ENCODE measurements at places on chromosomes 7 and 10. TPM values are rescaled to one million over a fixed set of nuclear protein-coding genes. Genes with fewer than 3 reads are reported as not detected.
A peak's percentile ranks its signal among the peaks of the same experiment; 100 is the strongest.

GRCh38 chr10:79883986-79884385 is 57.4 kb downstream of the NUTM2E start:
- no peak for DNase-seq

DNA sequence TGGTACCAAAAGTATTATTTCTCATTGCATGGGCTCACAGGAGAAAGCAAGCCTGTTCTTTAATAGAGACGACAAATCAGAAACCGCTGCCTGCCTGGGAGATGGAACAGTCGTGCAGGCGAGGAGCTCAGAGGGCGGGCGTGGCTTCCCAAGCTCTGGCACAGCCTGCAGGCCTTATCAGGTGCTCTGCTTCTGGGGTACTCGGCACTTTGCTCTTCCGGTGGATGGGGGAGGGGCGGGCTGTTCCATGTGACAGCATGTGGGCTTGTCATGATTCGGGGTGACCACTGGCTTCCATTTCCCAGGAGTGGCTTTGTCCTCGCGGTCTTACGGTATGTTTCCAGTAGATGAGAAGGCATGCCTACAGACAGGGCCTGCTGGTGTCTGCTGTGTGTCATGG is 228.6 kb downstream of the MGMT start:
- no peak for DNase-seq

TAS2R40 gene
- polyA plus RNA-seq: not detected

- peak; percentile 32 for DNase-seq
Observed at GRCh38 chr7:78594156-78594555, 795.6 kb downstream of the PHTF2 start.

GRCh38 chr7:47337531-47337930 is 244.4 kb downstream of the TNS3 start:
- peak; percentile 36 for DNase-seq

GRCh38 chr7:90988516-90988915 is 275.7 kb upstream of the FZD1 start:
- DNase-seq: no peak

HABP2 gene
- not detected for polyA plus RNA-seq

DNA sequence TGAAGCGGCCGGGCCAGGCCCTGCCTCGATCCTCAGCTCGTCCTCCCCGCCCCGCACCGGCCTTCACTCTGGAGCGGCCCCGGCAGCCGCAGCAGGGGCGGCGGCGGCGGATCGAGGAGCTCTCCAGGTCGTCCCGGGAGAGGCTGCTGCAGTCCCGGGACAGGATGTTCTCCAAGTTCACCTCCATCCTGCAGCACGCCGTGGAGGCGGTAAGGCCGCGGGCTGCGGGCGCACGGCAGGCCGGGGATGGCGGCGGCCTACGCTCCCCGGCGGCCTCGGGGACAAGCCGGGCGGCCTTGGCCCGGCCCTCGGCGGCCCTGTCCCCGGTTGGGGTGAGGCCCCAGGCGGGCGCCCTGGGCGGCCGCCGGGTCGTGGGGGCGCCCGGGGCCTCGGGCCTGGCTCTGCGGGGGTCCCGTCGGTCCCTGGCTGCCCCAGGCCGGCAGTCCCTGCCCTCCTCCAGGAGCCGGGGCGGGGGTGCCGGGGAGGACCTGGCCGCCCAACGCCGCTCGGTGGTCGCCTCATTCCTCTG is 399 bp downstream of the FHIP2A start:
- DNase-seq: peak; percentile 65

DNA sequence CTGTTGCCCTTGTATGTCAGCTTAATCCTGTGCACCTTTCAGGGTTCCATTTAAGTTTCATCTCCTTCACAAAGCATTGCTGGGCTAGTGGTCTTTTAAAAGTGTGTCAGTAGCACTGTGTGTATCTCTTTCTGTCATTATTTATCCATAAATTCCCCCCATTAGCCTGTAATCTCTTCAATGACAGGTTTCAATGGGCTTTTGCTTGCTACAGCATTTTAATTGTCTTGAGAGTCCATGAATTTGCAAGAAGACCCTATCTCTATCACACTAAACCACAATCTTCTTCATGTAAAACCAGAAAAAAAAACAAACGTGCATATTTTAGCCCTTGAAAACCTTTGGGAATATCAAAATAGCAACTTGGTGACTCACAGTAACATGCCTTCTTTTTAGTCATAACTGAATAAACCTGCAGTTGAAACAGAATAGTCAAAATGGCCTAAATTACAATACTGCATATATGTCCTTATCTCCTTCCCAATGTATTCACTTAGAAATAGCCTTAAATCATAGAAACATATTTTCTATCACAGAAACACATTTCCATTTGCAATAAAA is 118.6 kb downstream of the PON1 start:
- peak; percentile 75 for DNase-seq

DNA sequence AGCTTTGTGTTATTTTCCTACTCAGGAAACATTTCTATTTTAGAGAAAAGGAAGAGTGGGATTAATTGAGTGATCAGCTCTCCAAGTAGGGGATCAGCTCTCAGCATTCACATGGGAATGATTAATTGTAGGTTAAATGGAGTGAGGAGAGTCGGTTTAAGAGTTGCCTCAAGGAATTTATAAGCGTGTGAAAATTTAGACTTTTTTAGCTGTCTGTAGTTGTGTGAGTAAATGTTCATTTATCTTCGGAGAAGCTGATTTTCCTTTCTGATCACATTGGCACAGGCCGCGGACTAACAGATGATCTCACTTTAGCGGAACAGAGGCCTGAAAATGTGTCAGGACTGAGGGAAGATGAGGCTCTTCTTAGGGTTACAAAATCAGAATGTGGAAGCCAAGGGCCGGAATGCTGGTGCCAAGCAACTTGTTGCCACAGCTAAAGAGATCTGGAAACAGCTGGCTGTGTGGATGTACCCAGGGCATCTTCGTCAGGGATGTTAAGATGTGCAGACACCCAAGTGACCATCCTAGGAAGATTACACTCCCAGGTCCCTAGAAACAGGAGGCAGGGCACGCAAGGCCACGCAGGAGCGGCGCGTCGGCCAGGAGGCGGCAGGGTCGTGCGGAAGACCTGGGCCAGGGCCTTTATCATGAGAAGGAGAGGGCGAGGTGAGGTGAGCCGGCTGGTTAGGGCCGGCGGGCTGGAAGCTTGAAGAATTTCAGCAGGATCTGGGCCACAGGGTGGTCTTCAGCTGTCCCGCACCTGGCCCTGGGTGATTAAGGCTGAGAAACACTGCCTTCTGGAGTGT is 35.1 kb upstream of the TTYH3 start:
- no peak for DNase-seq

OR2A5 gene
- not detected for polyA plus RNA-seq

GRCh38 chr7:27030393-27031050 is 65.3 kb downstream of the HOXA1 start:
- DNase-seq: no peak

DLX6 gene
- polyA plus RNA-seq: not detected

ADCY1 gene
- not detected for polyA plus RNA-seq

DNA sequence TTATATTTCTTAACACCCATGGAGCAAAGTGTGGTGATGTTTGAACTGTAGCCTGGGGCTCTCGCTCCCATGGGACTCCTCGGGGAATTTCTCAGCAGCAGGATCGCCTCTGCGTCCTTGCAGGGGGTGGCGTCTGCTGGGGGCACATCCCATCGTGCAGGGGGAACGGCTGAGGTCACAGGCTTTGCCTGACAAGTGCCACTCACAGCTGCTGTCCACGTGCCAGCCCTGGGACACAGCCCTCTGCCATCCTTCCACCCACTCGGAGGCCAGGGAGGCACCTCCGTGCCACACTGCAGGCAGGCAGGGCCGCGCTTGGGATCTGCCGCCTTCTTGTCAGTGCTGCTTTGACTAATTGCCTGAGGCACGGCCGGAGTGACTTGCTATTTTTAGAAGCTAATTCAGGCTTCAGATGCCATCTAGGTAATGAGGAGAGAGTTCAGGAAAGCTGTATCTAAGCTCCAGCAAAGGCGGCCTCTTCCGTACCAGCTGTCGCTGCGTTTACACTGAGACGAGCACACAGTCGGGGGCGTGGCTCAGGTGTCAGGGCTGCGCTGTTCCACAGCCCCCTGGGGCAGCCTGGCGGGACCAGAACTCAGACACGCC is 45.7 kb downstream of the PITRM1 start:
- DNase-seq: no peak

TMEM236 gene
- not detected for polyA plus RNA-seq

PPP1R17 gene
- 0.29 TPM for polyA plus RNA-seq

LRRC61 gene
- not detected for polyA plus RNA-seq

DNA sequence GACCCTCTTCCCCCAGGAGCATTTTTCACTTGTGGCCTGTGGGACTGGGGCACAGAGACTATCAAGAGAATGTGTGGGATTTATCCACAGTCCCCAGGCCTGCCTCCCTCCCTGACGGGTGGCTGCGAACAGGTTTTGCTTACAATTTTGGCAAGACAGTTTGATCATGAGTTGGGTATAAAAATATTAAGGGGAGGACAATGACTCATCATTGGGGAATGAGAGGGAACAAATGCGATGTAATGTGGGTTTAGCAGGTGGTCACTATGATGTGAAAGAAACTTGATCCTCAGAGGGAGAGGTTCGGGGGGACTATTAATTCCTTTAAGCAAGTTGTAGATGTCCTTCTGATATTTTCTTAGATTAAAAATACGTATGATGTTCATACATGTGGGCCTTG is 52.2 kb downstream of the EMX2 start:
- DNase-seq: peak; percentile 24

DNA sequence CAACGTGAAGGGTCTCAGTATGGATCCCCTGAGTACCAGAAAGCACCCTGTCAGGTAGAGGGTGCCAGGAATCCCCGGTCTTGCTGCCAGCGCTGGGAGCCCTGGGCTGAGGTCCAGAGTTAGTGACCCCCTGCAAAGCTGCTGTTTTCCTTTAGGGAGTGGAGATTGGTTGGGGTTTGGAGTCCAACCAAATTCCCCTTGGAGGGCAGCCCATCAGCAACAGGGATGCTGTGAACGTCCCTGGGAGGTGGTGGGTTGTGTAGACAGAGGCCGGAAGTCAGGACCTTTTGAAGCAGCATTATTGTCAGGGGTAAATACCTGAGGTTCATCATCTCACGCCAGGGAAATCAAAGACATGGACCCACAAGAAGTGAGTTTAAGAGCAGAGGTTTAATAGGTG is 104.2 kb downstream of the COL26A1 start:
- no peak for DNase-seq
